Activated CD4-positive, alpha-beta memory T cell treated with anti-CD3 and anti-CD28 coated beads, Interleukin-2, amount 10 ng/mL, durations not matched to agents 7 days and 5 days (primary cell): ENCODE measurements at places on chromosomes 6 and 20. TPM values are rescaled to one million over a fixed set of nuclear protein-coding genes. Genes with fewer than 3 reads are reported as not detected.
A peak's percentile ranks its signal among the peaks of the same experiment; 100 is the strongest.

MUC21 gene
- not detected for total RNA-seq

MCCD1 gene
- not detected for total RNA-seq

TCF21 gene
- total RNA-seq, result not detected

SF3B5 gene
- 130 TPM for total RNA-seq

MEP1A gene
- not detected for total RNA-seq

MYLK4 gene
- 0.15 TPM for total RNA-seq

GRCh38 chr6:49841424-49841823 lies 24.9 kb downstream of the CRISP1 start:
- H3K36me3 ChIP-seq, result no peaks in the 10 kb centered on the region
- no peak overlapping the region for H3K27ac ChIP-seq
- H3K4me1 ChIP-seq, result no peaks in the 10 kb centered on the region
- H3K4me3 ChIP-seq, result no peak overlapping the region

GRCh38 chr20:11248687-11249638 lies 575.2 kb upstream of the JAG1 start:
- no peaks in the 10 kb centered on the region for H3K27me3 ChIP-seq
- H3K27ac ChIP-seq, result no peak overlapping the region
- no peak for DNase-seq
- no peaks in the 10 kb centered on the region for H3K36me3 ChIP-seq
- no peaks in the 10 kb centered on the region for H3K4me1 ChIP-seq

DNA sequence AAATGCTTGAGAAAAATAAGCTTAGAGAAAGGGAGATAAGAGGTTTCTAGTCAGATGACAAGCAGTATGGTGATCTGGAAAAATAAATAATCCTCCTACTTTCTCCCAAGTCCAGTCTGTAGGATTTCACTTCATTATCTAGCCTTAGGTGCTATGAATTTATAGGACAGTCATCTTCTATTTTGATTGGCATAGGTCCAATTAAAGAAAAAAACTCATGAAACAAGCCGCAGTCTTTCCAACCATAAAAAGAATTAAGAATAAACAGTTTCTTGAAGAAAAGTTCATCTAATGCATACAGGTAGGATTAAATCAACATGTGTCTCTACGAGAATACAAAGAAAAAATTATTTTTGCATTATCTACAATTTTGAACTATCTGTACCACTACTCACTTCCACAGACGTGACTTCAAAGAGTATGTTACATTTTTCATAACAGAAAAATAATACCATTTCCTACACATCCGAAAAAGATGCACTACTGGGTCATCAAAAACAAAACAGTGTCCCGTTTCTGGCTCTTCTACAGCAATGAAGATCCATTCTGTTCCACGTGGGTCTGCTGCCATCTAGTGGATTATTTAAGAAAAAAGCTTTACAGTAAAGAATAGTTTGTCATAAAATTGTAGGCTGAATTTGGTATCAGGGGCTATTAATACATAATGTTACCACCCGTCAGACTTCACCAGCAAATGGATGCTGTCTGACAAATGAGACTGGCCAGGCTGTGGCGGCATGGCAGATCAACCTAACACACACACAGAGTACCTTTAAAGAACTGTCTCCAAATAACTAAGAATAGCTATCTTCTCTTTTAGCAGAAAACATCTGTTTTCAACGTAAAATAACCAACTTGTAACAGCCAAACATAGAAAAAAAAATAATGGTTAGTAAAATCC lies 28.9 kb downstream of the STX7 start:
- peak; percentile 33 for DNase-seq
- no peak overlapping the region for H3K4me3 ChIP-seq
- peaks cover 22% of the 10 kb centered on the region for H3K4me1 ChIP-seq
- H3K36me3 ChIP-seq, result no peaks in the 10 kb centered on the region

DNA sequence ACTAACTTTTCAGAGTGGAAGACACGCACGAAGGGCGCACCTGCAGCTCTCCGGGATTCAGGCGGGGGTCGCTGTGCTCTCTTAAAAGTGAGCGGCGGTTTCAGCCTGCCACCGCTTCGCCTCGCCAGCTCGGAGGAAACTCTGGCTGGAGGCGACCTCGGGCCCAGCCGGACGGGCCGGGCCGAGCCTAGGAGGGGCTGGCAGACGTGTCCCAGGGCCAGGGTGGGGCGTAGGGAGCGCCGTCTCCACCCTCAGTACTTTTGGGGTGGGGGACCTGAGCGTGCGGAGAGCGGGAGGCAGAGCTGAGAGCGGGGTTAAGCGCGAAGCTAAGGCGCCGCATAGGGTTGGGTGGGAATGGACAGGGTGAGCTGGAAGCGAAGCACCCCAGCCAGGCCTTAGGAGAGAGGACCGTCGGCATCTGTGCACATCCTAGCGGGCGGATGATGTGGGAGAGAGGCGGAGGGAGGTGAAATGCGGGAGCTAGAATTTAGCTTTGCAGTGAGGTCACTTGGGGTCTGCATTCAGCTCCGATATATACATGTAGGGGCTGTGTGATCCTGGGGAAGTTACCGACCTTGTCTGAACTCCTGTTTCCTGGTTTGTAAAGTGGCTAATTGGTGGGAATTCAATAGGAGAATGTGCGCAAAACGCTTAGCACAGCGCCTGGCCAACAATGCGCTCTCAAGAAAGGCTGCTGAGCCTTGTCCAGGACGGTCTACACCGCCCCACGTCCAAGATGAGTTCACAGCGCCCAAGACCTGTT lies 6.5 kb upstream of the TFAP2A start:
- peaks cover 11% of the 10 kb centered on the region for H3K4me1 ChIP-seq
- no peak for DNase-seq
- H3K27ac ChIP-seq, result no peak overlapping the region
- peaks cover 26% of the 10 kb centered on the region for H3K36me3 ChIP-seq
- peaks cover 92% of the 10 kb centered on the region for H3K27me3 ChIP-seq

- peaks cover 83% of the 10 kb centered on the region for H3K4me1 ChIP-seq
- H3K4me3 ChIP-seq, result peak overlapping the region; percentile 95
- DNase-seq, result no peak
- no peaks in the 10 kb centered on the region for H3K27me3 ChIP-seq
These were observed 5.7 kb downstream of the BCL2L1 start for GRCh38 chr20:31716818-31717477.
